ENCODE measurements at places on chromosomes 16 and 17.

GRCh38 chr16:74026373-74027281, 270.0 kb upstream of the PSMD7 start:
- no peak for DNase-seq

- DNase-seq, result peak; percentile 99
These were observed 238.7 kb downstream of the RBFOX1 start for GRCh38 chr16:7571366-7571765.

DNA sequence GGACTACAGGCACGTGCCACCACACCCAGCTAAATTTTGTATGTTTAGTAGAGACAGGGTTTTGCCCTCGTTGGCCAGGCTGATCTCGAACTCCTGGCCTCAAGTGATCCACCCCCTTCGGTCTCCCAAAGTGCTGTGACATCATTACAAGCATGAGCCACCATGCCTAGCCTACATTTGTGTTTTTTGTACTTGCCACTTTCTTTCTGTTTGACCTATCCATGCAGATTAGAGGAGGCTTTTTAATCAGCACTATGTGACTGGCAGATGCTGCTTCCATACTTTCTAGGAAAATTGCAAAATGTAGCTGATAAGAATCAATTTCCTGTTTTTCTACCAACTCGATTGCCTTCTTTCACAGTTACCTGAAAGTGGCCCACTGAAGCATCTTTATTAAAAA, 57.3 kb downstream of the B9D1 start:
- DNase-seq, result no peak

GRCh38 chr16:70467113-70467512, 12.7 kb downstream of the FCSK start:
- DNase-seq, result no peak

GRCh38 chr16:12398029-12398682, 405.5 kb downstream of the CPPED1 start:
- peak; percentile 34 for DNase-seq

- no peak for DNase-seq
These were observed 4.3 kb downstream of the TMC6 start for GRCh38 chr17:78124081-78124835.

- DNase-seq, result peak; percentile 84
These were observed 70.6 kb upstream of the CLEC3A start for GRCh38 chr16:77951788-77952187.

DNA sequence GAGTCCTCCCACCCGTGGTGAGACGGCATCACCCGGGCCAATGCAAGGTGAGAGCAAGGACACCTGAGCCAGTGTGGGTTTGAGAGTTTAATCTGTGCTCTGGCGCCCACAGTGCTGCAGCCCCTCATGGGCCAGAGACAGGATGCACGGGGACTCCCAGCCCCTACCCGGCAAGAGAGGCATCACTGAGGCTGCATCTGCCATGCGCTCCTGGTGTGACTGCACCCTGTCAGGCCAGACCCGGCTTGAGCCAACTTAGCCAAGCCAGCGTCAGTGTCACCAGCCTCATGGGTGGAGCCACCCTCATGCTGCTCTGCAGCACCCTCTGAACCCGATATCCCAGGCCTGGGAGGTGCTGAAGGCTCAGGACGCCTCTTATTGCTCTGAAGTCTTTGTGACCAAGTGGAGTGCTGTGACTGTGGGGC, 1.3 kb upstream of the BRICD5 start:
- peak; percentile 46 for DNase-seq

- peak; percentile 57 for DNase-seq
These were observed 615 bp upstream of the SREBF1 start for GRCh38 chr17:17837380-17837821.
